ENCODE measurements at places on chromosomes 16 and 17.

- DNase-seq: no peak
Measured at GRCh38 chr16:85291302-85292148, 179.3 kb upstream of the CIBAR2 start.

- no peak for DNase-seq
Measured at GRCh38 chr16:54403580-54403979, 117.0 kb upstream of the IRX3 start.

GRCh38 chr16:21644674-21645073 lies 7.7 kb downstream of the IGSF6 start:
- no peak for DNase-seq

DNA sequence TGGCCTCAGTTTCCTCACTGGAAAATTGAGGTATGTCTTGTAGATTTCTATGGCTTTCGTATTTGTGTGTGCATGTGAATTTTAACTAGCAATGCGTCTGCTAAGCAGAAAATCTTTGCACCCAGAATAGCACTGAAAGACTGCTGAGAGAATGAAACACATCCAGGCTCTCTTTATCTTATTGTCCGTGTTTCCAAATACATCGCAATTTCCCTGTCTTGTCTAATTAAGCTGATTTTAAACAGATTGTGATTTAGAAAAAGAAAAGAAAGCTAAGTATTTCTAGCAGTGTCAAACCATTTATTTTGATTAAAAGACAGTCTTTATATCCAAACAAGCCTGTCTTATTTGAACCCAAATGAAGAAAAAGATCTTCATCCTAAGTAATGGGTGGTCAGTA lies 168.6 kb downstream of the PMP22 start:
- DNase-seq: no peak

GRCh38 chr17:33118391-33119075 lies 126.9 kb downstream of the SPACA3 start:
- DNase-seq: no peak

DNA sequence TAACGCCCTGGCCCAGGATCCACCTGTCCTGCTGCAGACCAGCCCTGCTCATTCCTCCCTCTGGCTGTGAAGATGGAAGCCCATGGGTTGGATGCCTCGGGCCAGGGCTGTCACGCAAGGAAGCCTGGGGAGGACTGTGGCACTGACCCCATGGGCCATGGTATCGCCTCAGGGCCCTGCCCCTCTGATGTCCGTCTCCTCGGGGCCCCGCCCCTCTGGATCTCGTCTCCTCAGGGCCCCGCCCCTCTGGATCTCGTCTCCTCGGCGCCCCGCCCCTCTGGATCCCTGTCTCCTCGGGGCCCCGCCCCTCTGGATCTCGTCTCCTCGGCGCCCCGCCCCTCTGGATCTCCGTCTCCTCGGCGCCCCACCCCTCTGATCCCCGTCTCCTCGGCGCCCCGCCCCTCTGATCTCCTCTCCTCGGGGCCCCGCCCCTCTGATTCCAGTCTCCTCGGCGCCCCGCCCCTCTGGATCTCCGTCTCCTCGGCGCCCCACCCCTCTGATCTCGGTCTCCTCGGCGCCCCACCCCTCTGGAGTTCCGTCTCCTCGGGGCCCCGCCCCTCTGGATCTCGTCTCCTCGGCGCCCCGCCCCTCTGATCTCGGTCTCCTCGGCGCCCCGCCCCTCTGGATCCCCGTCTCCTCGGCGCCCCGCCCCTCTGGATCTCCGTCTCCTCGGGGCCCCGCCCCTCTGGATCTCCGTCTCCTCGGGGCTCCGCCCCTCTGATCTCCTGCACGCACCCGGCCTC lies 24.0 kb downstream of the METRNL start:
- DNase-seq: no peak

DNA sequence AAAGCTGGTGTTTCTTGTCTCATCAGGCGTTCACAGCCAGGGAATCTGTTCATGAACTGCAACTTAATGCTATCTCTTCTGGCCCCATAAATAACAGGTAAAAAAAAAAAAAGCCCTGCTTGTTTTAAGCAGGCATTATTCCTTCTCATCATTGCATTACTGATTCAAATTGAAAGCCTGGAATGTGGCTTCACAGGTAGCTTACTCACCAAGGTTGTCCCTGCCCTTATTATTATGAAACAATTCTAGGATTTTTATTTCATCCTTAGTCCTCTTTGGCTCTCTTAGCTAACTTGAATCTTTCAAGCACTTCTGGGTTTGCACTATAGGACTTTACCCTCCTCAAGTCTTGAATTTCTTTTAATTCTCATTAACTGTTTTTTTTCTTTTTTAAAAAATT lies 113.3 kb downstream of the CNTNAP4 start:
- no peak for DNase-seq

DNA sequence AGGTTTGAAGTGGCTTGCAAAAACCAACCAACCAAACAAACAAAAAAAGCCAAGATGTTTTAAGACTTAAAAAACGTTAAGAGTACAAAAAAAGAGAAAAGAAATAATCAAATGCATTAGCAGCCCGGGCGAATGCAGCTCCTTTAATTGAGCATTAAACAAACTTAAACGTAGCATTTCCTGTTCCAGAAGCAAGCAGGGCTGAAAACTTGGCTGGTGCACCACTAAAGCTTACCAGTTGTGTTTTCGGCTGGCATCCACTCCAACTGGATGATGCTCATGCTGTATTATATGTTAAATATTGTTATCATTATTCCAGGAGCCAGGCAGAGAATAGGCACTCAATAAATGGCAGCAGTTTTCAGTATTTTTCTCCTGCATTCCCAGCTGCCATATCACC lies 45.1 kb downstream of the IRX6 start:
- no peak for DNase-seq

DNA sequence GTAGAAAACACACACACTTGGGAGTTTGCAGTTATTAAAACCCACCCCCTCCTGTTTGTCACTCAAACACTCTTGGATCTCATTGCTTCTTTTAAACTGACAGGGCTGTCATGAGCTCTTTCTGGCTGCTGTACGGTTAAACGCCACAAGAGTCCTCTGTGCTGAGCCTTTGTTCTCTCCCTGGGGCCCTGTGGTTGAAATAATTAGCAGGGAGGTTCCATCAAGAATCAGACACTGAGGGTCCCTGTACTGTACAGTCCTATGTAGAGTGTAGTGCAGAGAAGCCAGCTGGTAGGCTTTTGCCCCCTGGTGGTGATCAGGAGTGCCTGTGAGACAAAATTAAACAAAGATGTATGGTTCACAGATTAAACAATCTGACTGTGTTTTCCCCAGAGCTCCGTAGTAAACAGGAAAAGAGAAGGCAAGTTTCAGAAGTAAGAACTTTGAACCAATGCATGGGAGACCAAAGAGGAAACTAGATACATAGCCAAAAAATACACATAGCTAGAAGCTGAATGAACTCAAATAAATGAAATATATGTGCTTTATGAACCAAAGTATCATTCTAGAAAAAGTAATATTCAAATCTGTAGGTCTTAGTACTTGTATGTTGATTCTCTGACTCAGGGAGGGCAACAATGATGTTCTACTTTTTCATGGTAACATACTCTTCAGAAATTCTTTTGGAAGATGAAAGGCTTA lies 1.4 kb upstream of the SSH2 start:
- DNase-seq: no peak

- no peak for DNase-seq
Measured at GRCh38 chr17:67467500-67468455, 90.7 kb downstream of the PITPNC1 start.

DNA sequence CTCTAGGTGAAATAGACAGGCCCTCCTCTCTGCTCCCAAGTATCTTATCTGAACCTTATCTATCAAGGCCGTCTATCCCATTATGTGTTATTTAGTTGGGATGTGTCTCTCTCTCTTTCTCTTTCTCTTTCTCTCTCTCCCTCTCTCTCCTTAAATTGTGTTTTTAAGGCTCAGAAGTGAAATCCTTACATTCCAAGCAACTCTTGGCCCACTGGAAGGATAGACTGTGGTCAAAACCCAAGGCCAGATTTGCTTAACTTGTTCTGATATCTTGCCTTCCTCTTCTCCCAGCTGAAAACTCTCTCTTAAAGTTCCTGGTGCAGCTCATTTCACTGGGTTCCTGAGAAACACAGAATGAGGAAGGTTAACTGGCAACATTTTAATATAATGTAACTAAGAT lies 14.7 kb downstream of the CDRT4 start:
- no peak for DNase-seq

DNA sequence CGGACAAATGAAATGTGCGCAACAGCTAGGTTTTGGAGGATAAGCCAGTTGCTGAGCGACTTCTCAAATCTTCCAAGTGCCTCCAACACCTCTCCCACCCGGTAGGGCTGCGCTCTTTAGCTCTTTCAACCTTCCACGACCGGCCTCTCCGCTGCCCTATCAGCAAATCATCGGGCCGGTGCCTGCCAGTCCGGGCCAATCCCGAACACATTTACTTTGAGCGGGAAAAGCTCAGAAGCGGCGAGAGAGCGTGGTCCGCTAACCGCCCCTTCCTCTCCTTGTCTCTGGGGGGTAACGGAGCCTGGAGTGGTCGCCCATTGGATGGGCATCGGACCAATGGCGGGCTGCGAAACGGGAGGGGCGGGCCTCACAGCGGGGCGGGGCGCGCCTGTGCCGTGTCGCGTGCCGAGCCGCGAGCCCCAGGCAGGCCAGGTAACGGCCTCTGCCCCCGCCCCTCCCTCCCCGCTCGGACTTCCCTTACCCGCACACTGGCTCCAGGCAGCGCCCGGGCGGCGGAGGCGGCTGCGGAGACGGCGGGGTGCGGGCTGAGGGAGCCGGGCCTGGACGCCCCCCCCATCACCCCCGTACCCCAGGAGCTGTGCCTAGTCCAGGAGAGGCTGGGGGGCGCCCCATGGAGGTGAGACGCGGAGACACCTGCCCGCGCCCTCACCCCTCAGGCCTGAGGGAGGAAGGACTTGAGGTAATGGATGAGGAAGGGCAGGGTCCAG lies at the start of gene MEIOC:
TSS of gene MEIOC (plus strand) at position 486 of the 728 bp plus-strand sequence. CDS start at position 632, 146 bp downstream.
- no peak for DNase-seq

- no peak for DNase-seq
Measured at GRCh38 chr17:77203436-77203835, 62.7 kb downstream of the SEC14L1 start.

DNA sequence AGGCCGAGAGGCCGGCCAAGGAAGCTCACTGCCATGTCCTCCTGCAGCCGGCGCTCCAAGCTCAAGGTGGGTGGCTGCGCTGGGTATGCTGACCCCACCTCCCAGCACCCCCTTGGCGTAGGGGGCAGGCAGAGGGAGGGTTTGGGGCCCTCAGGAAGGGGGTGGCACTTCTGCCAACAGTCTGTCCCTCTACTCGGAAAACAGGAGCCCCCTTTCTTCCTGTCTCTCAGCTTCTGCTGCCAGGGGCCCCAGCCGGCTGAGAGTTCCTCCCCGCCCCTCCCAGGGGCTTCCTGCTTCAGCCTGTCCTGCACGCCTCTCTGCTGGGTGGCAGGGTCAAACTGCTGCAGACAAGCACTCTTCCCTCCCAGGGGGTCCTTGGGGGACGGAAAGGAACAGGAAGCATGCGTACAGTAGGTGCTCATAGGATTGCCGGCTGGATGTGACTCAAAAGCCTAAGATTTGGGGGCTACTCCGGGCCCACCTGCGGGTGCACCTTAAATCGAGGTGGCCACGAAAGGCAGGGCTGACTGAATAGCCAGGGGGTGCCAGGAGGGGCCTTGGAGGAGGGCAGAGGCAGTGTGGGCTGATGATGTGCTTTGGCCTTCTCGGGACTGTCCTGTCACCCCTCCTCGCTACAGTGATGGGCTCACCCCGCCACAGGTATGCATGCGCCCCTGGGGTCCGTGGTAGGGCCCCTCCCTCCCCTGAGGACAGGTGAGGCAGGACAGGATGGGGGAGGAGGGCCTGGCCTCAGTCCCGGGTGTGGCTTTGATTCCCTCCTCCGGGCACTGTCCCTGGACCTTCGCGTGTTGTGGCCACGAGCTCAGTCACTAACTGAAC lies 4.0 kb downstream of the CBX2 start:
- no peak for DNase-seq

- no peak for DNase-seq
Measured at GRCh38 chr16:2609827-2610470, 72.1 kb downstream of the PDPK1 start.

DNA sequence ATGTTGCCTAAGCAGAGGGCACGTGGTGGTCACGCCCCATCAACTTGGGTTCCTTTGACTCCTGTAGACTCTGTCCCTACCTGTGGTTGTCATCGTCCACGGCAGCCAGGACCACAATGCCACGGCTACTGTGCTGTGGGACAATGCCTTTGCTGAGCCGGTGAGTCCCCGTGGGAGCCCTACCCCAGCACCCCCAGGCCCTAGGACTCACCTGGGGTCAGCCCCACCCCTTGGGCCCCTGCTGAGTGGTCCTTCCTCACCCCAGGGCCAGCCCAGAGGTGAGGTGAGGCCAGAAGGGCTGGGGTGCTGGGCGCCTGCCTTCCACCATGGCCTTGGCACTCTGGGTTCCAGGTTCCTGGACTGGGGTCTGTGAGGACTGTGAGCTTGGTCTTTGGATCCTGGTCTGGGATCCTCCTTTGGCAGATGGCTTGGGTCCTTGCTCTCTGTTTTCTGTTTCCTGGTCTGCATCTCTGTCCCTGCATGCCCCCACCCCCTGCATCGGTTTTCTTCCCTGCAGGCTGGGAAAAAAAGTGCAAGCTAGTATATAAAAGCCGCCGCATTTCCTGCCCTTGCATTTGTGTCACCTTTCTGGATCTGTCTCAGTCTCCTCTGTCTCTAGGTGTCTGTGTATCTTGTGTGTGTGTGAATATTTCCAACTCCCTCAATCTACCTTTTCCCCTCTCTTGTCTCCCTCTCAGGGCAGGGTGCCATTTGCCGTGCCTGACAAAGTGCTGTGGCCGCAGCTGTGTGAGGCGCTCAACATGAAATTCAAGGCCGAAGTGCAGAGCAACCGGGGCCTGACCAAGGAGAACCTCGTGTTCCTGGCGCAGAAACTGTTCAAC lies 17.5 kb downstream of the STAT5A start:
- no peak for DNase-seq
